ENCODE measurements at places on chromosomes 6 and 20.

DNA sequence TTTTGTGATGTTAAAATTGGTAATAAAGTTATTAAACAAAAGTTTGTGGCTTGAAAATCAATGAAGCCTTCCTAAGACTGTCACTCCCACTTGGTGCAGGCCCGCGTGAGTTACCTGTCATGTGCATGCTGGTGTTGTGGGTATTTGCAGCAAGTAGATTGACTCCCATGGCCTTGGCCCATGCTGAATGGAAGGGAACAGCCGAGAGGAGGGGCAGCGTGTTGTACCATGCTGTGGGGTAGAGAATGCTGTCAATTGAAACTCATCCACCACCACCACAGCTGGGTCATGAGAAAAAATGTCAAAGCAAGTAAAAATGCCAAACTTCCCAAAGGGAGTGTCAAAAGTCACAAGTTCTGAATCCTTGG, 12.7 kb upstream of the VNN1 start:
- no peak for DNase-seq

- DNase-seq: no peak
Measured at GRCh38 chr6:160986851-160987250, 4.7 kb upstream of the MAP3K4 start.

GRCh38 chr6:217048-217659, 75.1 kb upstream of the DUSP22 start:
- peak; percentile 37 for DNase-seq

DNA sequence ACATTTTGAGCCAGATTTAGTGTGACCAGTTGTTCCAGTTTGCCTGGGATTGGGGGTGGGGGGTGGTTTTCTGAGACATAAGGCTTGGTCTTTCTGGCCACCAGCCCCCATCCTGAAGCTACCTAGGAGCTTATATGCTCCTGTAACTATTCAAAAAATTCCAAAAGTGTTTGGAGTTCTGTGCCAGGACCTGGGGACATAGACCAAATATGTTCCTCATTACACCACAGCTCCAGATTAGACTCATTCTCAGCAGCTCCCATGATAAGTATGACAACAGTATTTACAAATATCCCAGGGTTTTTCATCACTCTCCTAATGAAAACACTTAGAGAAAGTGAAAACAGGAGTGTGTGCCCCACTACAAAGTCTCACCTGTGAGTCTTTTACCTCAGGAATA, 37.8 kb upstream of the RNF144B start:
- DNase-seq: no peak

- DNase-seq: no peak
Measured at GRCh38 chr6:132130626-132131298, 179.6 kb upstream of the CCN2 start.

GRCh38 chr6:28777147-28777461, 146.7 kb downstream of the TRIM27 start:
- no peak for DNase-seq

DNA sequence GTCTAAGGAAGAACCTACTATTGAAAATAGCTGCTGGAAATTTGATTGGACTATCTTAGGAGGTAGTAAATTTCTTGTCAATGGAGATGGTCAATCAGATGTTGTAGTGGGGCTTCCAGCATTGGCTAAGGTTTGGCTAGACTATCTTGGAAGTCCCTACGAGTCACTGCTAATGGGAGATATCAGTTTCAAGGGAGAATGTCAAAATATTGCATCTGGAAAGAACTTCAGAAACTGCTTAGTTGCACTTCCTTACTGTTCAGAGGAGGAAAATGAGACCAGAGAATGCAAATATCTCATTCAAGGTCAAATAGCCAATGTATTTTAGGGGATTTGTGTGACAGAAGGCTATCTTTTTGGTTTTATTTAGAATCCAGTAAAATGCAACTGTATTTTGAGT, 53.5 kb upstream of the CCN2 start:
- DNase-seq: no peak

- DNase-seq: no peak
Measured at GRCh38 chr6:3299221-3299620, 40.5 kb downstream of the PSMG4 start.

GRCh38 chr6:25431975-25432307, 152.8 kb downstream of the CARMIL1 start:
- DNase-seq: no peak

DNA sequence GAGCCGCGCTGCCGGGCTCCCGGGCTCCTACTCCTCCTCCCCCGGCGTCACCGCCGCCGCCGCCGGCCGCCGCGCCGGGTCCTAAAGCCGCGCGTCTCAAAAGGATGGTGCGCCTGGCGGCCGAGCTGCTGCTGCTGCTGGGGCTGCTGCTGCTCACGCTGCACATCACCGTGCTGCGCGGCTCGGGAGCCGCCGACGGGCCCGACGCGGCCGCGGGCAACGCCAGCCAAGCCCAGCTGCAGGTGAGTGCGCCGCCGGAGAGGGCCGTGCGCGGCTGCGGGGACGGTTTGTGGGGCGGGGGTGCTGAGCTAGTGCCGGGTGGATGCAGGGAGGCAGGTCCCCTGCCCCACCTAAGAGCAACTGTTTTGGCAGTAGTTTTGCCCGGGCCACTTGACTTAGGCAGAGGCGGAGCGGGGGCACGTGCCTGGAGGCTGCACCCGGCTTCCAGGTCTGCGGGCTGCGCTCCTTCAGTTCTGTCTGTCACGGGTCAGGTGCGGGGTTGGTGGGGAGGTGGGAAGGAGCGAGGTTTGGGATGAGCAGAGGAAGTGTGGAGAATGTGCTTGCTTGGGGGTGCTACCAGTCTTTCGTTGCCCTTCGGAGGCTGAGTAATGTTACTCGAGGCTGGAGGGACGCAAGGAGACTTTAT, 722 bp downstream of the ISM1 start:
- peak; percentile 86 for DNase-seq

DNA sequence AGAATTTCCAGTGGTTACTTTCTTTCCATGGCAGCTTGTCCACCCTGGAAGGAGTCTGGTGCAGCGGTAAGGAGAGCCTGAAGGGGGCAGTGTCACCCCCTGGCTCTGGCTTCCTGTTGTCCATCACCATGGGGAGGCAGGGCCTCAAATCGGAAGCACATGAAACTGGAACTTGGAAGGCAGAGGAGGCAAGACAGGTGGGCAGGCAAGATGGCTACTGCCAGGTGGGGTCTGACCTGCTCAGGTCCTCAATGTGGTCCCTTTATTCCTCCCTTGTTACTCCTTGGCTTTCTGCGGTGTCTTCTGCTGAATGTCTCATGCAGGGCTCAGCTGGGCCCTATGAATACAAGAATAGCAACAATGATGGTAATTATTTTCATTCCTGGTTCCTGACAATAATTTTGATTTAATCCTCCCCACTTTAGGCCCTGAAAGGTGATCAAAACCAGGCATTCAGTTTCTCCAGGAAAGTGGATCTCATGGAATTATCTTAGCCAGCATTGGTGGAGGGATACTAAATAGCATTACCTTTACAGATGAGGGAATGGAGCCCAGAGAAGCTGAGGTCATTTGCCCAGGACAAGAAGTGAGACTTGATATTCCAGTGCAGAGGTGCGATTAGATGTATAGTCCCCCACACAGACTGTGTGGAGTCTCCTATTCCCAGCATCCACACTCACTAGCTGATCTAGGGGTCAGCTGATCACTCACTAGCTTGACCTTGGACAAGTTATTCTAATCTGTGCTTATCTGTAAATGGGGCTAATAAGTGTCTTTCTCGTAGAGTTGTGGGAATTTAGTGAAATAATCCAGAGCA, 17.6 kb upstream of the SNAI1 start:
- peak; percentile 80 for DNase-seq

DNA sequence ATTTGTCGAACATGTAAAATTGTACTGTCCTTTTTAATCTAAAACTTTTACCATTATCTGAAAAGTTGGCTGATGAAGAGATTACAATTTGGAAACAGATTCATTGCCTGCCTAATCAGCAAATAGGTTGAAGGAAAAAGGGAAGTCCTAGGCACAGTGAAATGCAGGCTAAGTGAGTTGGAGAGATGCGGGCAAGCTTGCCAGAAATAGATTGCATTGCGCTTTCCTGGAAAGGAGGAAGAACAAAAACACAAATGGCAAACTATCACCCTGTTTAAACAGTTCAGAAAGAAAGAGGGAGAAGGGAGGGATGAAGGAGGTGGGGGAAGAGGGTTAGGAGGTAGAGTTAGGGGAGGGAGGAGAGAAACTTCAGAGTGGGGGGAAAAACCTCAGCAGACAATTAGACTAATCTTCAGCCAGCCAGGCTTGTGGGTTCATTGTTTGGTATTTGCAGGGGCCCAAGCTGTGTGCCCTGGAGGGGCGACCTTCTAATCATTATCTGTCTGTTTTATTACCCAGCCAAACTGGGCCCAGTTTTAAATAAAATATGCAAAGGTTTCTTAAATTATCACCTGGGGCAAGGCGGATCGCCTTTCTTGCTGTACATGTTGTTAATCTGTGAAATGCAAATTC, 465.2 kb downstream of the TFAP2B start:
- DNase-seq: no peak
